Kidney (tissue), 22 donors: ENCODE measurements at places on chromosomes 16 and 17. TPM values are rescaled to one million over a fixed set of nuclear protein-coding genes. Genes with fewer than 3 reads are reported as not detected.

The PRR15L gene
- 64.5 TPM for polyA plus RNA-seq

The OMG gene
- polyA plus RNA-seq: not detected

The CEP295NL gene
- not detected for polyA plus RNA-seq

The ABR gene
- 18.7 TPM for polyA plus RNA-seq

The NPIPB8 gene
- not detected for polyA plus RNA-seq

The PPP1R27 gene
- not detected for polyA plus RNA-seq

The SBK1 gene
- 1.4 TPM for polyA plus RNA-seq

DNA sequence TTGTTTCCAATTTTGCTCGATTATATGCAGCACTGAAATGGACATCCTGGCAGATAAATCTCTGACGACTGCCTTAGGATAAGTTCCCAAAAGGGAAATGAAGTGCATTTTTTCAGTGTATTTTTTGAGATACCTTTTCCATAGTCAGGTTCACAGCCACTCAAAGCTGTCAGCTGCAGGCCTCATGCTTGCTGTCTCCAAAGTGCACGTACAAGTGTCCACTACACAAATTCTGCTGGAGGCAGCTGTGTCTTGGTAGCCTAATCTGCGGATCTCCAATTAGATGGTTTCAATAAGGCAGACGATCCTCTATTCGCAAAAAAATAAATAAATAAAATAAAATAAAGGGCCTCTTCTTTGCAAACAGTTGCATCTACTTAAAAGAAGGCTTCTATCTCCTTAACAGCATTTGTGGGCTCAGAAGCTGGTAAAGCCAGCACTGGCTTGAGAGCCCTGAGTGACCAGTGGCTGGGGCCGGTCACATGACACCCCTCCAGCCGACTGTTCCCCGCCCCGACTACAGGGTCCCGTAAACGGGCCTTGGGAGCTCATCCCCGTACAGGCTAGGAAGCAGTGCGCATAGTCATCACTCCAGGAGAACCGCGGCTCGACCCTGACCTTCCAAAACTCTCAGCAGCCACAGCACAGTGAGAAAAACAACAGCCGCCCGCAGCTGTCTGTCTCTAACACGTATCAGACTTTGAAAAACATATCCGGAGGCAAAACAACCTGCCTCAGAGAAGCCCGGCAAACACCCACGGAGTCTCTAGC, 18.8 kb downstream of the RPH3AL start:
- DNase-seq: peak; percentile 72

DNA sequence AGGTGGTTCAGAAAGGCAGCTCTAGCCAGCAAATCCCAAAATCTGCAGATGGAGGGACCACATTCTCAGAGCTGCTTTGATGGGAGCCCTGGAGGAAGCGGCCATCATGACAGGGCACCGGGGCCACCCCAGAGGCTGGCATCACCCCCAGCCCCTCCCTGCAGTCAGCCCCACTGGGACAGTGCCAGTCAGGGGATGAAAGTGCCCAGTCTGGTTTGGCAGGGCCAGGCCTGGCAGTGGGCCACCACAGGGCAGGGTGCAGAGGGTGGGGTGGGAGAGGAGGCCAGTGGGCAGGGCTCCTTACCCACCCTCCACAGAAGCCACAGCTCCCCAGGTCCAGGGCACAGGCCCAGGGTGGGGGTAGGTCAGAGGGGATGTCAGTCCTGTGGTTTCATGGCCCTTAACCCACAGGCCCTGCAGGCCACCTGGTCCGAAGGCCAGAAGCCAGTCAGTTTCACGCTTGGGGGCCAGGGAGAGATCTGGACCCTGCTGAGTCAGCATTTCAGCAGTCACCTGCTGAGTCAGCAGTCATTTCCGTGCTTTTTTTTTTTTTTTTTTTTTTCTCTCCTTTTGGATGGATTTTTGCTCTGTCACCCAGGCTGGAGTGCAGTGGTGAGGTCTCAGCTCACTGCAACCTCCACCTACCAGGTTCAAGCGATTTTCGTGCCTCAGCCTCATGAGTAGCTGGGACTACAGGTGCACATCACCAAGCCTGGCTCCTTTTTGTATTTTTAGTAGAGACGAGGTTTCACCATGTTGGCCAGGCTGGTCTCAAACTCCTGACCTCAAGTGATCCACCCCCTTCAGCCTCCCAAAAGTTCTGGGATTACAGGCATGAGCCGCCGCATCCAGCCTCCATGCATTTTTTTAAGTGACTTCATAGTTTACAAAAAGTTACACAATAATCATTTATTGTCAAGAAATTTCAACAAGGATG, 10.4 kb downstream of the SLC25A10 start:
- DNase-seq: no peak

DNA sequence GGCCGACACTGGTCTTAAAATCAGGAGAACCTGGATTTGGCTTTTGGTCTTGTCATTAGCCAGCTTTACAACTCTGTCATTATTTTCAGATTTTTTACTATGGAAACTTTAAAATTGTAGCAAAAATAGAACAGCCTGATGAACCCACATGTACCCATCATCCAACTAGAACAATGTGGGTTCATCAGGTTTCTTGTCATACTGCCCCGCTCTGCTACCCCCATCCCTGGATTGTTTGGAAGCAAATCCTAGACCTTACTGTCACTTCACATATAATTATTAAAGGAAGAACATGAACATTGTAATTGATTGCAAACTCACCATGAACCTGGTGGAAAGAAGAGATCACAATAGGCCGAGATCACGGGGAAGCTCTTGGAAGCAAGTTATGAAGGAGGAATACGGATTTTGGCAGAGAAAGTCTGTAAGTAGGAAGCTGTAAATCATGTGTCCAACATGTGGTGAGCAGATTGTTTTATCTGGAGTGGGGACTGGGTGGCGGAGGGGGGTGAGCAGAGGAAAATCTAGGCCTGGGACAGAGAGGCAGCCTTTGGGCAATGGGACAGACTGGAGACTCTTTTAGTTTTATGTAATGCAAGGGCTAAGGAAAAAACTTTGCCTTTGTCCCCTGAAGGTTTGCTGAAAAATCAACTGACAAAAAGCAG, 67.0 kb downstream of the PITPNC1 start:
- DNase-seq: peak; percentile 84

GRCh38 chr17:46056800-46057304, 57.8 kb downstream of the STH start:
- no peak for DNase-seq

DNA sequence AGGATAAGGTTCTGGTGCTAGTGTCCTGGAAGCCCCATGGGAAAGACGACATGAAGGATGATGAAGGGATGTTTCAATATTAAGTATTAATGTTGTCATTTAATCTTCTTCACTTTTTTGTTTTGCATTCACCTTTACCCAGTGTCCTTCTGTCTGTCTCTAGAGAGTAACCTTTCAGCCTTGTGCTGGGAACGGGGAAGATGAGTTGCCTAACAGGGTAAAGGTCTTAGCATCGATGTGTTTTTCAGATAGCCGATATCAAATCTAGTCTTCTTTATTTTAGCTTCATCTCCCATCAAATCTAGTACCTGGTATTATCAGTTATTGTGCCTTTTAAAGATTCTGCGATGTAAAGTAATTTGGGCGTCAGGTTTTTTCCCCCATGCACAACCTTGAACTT, 125.4 kb downstream of the BCAS3 start:
- no peak for DNase-seq

DNA sequence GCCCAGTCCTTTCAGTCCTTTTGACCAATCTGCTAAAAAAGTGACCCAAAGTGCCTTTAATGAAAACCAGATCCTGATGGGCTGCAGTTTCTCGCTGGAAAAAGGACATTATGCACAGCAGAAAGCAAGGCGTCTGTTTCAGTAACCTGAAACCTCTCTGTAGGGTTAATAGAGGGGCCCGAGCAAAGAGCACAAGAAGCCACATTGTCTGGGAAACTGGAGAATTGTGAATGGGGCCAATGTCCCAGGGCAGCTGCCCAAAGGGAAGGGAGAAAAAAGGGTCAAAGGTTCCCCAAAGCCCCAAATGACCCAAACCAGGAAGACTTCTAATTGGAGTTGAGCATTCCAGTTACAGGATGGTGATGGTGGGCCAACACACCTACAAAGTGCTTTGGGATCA, 3.0 kb downstream of the OTOA start:
- DNase-seq: no peak

DNA sequence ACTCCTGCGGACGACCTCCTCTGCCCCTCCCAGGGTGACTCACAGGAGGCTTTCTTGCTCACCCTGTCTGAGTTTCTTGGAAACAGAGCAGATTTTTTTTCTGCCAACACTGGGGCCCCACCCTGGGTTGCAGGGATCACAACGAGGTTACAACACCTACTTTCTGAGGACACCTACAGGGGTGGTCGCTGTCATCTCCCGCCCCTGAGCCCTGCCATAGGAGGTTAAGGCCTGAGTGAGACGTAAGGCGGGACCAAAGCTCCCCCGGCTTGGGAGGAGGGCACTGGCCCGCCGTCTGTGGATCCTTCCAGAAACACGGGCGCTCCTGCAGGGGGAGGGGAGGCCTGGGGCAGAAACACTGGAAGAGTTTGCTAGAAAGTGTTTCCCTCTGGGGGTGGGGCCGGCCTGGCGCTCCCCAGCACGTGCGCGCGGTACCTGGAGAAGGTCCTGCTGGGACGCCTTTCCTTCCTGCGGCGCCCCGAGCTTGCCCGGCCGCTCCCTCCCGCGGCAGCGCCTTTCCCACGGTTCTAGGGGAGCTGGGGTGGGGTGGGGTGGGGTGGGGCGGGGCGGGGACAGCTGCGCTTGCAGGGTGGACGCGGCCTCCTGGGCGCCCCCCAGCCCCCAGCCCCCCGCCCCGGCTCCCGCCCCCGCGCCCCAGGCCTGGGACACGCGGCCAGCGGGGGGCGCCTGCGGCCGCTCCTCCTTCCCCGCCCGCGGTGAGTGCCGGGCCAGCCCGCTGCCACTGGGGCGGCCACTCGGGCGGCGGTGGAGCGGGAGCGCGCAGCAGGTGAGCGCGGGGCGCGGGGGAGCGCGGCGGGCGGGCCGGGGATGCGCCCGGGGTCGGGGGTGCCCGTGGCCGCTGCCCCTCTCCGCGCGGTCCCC, 20.7 kb upstream of the ADCY7 start:
- peak; percentile 70 for DNase-seq

DNA sequence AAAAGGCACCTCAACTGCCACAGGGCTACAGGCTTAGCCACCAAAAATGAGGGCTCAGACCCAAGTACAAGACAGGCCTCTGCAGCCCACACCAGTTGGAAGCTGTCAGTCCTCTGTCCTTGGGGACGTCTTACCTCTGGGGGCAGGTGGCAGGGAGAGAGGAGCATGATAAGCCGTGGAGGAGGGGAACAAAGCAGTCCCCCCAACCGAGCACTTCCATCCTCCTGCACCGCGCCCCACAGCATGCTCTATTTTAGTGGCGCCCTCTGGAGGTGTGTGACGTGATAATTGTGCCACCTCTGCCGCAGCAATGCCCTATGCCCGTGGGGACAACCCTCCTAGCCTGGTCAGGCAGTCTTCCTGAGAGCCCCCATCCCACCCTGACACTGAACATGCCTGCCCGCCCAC, 13.6 kb downstream of the G6PC3 start:
- no peak for DNase-seq

- no peak for DNase-seq
Observed at GRCh38 chr17:68605914-68606313, 4.7 kb upstream of the FAM20A start.

- DNase-seq: peak; percentile 56
Observed at GRCh38 chr16:12170103-12171040, 193.8 kb downstream of the SNX29 start.

- no peak for DNase-seq
Observed at GRCh38 chr17:46789610-46790009, 28.9 kb downstream of the WNT3 start.

GRCh38 chr17:42667088-42667951, 8.2 kb downstream of the TUBG2 start:
- no peak for DNase-seq

GRCh38 chr17:81486199-81486810, 26.3 kb downstream of the ACTG1 start:
- peak; percentile 54 for DNase-seq

GRCh38 chr17:62927083-62927482, 39.0 kb upstream of the TANC2 start:
- no peak for DNase-seq

DNA sequence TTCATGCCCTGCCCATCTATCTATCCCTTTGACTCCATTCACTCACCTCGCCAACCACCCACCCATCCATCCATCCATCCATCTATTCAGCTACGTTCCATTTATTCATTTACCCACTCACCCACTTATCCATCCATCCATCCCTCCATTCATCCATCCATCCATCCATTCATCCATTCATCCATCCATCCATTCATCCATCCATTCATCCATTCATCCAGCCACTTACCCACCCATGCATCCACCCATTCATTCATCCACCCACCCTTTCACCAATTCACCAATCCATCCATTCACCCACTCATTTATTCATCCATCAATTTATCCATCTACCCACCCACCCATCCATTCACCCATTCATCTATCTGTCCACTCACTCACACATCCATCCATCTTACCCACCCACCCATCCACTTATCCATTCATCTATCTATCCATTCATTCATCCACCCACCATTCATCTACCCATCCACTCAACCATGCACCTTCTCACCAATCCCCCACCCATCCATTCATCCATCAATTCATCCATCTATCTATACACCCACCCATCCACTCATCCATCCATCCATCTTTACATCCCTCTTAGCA, 19.5 kb upstream of the KCNJ12 start:
- DNase-seq: no peak

GRCh38 chr17:55730380-55730779, 7.7 kb upstream of the TMEM100 start:
- DNase-seq: no peak

- DNase-seq: no peak
Observed at GRCh38 chr16:22861580-22861979, 47.6 kb downstream of the HS3ST2 start.

DNA sequence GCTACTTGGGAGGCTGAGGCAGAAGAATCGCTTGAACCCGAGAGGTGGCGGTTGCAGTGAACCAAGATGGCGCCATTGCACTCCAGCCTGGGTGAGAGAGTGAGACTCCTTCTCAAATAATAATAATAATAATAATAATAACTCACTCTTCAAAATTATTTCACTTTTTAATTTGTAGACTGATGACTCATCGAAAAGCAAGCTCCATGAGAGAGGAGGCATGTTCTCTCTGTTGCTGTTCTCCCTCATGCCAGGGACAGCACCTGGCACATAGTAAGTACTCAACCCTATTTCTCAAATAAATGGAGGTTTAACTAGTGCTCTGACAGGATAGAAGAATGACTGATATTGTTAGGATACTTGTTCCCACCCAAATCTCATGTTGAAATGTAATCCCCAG, 265.3 kb downstream of the CEP112 start:
- no peak for DNase-seq
